ENCODE measurements at places on chromosomes 4 and X. TPM values are rescaled to one million over a fixed set of nuclear protein-coding genes. Genes with fewer than 3 reads are reported as not detected.

DNA sequence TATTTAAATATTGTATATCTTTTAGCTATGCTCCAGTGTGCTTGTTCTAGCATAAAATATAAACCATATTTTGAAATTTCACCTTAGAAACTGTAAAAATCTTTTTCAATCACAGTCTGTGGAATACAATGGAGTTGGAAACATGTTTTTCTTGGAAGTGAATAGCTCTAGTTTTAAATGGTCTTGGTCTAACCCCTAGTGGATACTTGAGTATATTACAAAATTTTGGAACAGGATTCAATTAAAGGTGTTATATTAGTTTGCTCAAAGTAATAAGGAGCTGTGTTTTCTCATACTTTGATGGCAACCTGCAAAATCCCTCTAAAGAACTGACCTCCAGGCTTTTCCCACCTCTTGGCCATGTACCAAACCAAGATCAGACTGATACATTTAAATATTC is 48.2 kb downstream of the STK26 start:
- no peak for DNase-seq

- DNase-seq: no peak
Measured at GRCh38 chrX:143642426-143642825, 6.5 kb upstream of the SLITRK4 start.

GRCh38 chr4:17523662-17524061 is 8.7 kb downstream of the CLRN2 start:
- no peak for DNase-seq

The C4orf51 gene
- total RNA-seq: not detected

The TMEM33 gene
- total RNA-seq: 49.3 TPM

GRCh38 chrX:153706799-153707198 is 17.4 kb downstream of the BCAP31 start:
- DNase-seq: no peak

- no peak for DNase-seq
Measured at GRCh38 chr4:112270640-112271421, 14.9 kb downstream of the TIFA start.

- DNase-seq: peak; percentile 70
Measured at GRCh38 chr4:113684534-113685091, 76.9 kb downstream of the CAMK2D start.

DNA sequence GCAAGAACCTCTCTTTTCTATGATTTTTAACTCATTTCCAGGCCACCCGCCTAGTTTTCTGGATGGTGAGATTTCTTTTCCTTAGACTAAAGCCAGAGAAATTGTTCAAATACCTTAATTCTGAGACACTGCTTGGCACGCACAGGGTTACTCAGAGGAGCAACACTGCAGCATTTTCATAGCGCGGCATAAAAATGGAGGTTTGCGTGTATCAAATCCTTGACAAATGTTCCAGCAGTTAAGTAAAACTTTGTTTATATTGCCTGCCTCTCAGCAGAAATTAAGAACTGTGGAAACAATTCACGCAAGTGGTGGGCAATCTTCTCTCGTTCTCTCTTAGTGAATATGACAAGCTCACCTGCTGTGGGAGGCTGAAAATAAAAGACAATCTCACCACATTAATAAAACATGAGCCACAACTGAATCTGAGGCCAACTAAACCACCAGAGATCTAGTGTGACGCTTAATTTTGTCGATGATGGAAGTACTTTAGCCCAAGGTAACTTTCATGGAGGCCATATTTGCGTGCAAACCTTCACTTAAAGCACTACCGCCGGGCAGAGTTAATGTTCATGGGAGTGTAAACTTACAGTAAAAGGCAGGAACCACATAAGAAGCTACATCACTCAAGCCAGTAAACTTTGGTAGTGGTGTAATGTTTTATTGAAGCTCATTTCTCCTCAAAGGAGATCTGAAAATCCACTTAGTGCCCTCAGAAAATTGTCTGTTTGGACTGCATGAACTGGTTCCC is 894.8 kb upstream of the EPHA5 start:
- no peak for DNase-seq

DNA sequence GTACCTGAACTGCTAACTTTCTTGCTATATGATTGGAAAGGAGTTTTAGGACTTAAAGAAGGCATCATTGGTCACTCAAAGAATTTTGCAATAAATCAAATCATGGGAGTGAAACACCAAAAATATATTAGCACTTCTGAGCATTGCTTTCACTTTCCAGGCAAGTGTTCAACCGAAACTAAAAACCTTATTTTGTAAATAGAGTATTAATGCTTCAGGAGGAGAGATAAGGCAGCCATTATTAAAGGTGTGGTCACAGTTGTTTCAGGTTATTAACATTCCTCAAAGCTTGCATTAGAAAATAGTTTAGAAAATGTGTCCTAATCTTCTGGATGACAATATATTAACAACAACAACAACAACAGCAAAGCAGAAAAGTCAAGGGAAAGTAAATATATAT is 92.3 kb upstream of the TLL1 start:
- no peak for DNase-seq

GRCh38 chrX:22141047-22141730 is 109.1 kb downstream of the PHEX start:
- DNase-seq: no peak

DNA sequence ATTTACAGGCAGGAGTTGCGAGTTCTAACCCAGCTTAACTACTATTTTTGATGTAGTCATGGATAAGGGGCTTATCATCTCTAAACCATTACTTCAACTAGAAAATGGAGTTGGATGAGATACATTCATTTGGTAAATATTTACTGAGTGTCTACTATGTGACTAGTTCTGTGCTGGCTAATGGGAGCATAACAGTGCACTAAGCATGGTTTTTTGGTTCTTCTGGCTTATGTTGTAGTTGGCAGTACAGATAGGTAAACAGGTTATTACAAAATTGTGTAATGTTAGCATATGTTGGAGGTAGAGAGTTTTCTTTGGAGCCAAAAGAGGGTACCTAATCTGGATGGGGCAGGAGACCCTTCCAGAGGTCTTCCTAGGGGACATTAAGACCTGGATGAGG is 25.8 kb upstream of the PI4K2B start:
- no peak for DNase-seq

The UGT2B15 gene
- total RNA-seq: 111 TPM

The MAGEA9B gene
- total RNA-seq: not detected

The RHOXF1 gene
- total RNA-seq: not detected
